Neural crest cell (in vitro differentiated cells): ENCODE measurements at places on chromosomes 12 and 14.

- no peak for DNase-seq
Measured at GRCh38 chr12:77442633-77443032, 377.3 kb upstream of the E2F7 start.

GRCh38 chr12:53082637-53083175 is 3.5 kb upstream of the SPRYD3 start:
- no peak for DNase-seq

DNA sequence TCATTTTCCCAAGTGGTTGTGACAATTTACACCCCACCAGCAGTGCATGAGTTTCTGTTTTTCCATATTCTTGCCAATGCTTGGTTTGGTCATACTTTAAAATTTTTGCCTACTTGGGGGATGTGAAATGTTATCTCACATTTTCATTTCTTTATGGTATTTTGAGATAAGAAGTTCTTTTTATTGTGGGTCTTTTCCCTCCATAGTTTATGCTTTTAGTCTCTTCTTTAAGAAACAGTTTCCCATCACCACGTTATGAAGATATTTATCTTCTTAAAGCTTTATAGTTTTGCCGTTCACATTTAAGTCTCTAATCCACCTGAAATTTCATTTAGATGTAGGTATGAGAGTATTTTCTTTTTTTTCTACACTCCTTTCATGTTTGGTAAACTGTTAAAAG is 95.7 kb downstream of the PPM1A start:
- DNase-seq, result no peak

GRCh38 chr14:73233564-73233963 is 3.7 kb upstream of the PAPLN start:
- DNase-seq, result no peak

DNA sequence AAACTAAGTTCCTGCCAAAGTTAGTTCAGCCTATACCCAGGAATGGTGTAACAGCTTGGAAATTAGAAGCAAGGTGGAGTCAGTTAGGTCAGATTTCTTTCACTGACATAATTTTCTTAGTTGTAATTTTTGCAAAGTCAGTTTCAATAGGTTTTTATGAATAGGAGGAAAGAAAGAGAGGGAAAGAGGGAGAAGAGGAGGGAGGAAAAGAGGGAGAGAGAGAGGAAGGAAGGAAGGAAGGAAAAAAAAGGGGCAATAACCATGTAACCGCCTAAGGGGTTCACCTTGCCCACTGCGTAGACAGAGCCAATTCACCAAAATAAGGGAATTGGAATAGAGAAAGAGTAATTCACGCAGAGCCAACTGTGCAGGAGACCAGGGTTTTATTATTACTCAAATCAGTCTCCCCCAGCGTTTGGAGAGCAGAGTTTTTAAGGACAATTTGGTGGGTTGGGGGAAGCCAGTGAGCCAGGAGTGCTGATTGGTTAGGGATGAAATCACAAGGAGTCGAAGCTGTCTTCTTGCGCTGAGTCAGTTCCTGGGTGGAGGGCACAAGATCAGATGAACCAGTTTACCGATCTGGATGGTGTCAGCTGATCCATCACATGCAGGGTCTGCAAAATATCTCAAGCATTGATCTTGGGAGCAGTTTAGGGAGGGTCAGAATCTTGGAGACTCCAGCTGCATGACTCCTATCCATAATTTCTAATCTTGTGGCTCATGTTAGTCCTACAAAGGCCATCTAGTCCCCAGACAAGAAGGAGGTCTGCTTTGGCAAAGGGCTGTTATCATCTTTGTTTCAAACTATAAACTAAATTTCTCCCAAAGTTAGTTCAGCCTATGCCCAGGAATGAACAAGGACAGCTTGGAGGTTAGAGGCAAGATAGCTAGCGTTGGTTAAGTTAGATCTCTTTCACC is 126.0 kb upstream of the AMIGO2 start:
- no peak for DNase-seq
